ENCODE measurements at places on chromosomes 3 and 15.

DNA sequence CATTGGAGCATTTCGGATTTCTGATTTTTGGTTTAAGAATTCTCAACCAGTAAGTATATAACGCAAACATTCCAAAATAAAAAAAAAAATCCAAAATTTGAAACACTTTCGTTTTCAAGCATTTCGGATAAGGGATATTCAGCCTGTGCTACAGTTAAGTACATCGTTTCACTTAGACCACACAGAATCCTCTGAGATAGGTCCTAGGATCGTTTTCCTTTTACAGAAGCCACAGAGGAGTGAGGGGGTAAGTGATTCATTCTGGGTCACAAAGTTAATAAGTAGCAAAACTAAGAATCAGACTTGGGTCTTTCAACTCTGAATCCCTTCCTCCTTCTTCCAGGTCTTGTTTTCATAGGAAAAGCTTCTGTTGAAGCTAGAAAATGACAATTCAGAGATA, 249.3 kb downstream of the BBX start:
- no peak for DNase-seq

DNA sequence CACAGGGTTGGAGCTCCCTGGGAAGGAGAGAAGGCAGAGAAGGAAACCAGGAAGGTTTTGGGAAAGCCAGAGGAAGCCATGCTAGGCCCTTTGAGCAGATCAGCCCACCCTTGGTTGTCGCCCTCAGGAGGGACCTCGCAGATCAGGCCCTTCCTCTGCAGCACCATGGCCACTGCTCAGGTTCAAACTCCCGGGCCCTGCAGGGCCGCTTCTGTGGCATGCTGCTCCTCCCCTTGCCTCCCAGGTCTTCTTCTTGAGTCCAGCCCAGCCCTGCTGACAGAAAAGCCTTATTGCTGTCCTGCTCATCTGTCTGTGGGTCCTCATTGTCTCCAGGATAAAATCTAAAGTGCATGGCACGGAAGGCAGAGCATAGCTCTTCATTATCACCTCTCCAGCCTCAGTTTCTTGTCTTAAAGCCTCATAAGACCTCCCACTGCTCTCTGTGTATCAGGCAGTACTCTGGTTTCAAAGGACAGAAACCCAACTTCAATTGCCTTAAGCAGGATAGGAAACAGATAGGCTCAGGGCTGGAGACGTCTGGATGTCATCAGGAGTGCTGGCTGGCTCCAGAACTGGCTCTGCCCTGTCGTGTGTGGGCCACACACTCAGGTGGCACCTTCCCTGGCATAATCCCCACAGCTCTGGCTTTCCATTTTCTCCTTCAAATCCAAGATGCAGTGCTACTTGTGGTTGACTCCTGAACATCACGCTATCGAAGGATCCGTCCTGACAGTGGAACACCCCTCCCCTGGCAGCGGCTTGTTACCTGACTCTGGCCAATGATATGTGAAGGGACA, 118.5 kb downstream of the EEFSEC start:
- no peak for DNase-seq

DNA sequence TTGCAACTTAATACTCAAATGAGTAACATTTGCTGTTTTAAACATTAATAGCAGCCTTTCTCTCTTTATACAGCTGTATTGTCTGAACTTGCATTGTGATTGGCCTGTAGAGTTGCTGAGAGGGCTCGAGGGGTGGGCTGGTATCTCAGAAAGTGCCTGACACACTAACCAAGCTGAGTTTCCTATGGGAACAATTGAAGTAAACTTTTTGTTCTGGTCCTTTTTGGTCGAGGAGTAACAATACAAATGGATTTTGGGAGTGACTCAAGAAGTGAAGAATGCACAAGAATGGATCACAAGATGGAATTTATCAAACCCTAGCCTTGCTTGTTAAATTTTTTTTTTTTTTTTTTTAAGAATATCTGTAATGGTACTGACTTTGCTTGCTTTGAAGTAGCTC, 40.3 kb downstream of the CTNNB1 start:
- DNase-seq = no peak

DNA sequence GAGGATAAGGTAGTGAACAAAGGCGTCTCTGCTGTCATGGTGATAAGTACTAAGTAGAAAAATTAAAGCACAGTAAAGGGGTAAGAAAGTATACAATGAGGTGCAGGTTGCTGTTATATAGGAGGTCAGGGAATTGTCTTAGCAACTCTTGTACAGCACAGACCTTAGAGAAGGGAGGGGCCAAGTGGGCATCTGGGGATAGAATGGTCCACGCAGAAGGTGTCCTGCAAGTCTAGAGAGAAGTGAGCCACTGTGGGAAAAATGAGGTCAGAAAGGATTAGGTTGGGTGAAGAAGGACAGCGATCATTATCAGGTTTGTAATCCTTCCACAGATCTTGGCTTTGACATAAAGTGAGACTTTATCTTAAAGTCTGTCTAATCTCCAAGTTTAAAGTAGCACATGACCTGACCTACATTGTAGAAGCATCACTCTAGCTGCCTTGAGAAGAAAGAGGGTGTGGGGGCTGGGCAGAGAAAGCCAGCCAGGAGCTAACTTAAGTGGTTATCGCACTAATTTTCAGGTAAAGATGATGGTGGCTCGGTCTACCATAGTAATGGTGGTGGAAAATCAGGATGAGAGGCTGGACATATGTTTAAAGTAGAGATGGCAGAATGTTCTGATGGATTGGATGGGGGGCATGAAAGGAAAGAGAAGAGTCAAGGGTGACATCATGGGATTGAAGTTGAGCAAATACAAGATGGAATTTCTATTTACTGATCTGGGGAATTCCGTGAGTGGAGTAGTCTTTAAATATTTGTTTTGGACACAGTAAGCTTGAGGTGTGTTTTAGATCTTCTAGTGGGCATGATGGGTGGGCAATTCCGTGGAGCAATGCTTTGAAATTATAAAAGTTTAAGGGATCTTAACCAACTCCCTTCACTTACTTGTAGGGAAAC, 919.2 kb downstream of the ROBO1 start:
- DNase-seq = no peak

DNA sequence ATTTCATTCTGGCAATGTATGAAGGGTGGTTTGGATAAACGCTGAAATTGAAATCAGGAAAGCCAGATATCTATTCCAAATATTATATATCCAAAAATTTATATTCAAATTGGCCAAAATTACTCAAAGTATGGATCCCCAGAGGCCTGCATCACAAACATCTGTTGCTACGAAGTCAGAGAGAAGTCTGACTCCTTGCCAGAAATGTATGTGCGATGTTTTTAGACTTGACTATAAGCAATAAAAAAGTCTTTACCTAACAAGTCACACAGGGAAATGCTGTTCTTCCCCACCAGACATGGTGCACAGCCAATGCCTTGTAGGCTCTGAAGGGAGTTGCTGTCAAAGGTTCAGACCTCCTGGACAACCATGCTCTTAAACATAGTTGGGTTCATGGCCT, 533.1 kb downstream of the OTOL1 start:
- DNase-seq = no peak

DNA sequence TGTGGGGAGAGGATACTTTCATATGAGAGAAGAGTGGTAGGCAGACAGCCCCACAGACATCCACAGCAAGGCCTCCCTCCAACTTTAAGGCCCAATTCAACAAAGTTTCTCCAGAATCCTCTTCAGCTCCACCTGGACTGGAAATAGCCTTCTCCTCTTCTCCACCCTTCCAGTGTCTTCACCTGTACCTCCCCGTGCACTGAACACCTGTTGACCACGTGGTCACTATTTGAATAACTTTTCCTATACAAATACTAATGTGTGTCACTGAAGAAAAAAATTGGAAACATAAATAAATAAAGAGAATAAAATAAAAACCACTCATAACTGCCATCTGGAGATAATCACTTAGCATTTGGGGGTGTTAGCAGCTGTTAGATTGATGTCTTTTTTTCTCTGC, 52.9 kb downstream of the CCNL1 start:
- DNase-seq = no peak

GRCh38 chr3:14647976-14648955, 3.3 kb upstream of the CCDC174 start:
- no peak for DNase-seq

- DNase-seq = no peak
Measured at GRCh38 chr3:139917226-139917785, 17.7 kb upstream of the CLSTN2 start.

DNA sequence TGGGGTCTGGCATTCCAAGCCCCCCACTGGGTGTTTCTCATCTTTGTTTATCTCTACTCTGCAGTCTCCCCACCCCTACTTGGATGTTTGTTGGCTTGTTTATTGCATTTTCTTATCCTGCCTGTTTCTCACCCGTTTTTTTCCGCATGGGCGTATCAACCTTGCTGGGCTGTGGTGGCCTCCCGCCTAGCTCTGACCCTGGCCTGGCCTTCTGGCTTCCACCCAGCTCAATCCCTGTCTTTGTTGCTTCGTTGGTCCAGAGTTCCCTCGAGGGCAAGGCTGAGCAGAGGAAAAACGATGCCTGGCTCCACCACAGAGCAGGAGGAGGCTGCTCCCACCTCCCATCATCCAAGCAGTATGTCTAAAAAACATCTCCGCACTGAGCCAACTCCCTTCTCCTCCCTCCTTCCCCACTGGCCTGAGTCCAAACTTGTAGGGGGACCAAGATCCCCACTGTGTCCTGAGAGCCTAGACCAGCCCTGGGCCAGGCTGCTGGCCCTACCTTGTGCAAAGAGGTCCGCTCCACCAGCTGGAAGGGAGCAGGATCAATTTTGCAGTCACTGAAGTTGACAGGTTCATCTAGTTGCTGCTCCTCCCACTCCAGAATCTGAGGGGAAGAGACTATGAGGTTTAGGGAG, 9.8 kb downstream of the CLCN2 start:
- DNase-seq = no peak

- peak; percentile 80 for DNase-seq
Measured at GRCh38 chr15:50883903-50884302, 24.6 kb upstream of the AP4E1 start.

- peak; percentile 69 for DNase-seq
Measured at GRCh38 chr15:63244976-63245645, 32.3 kb upstream of the APH1B start.

- DNase-seq = no peak
Measured at GRCh38 chr3:125615256-125615655, 20.0 kb upstream of the OSBPL11 start.

- no peak for DNase-seq
Measured at GRCh38 chr3:139326707-139327106, 17.1 kb upstream of the MRPS22 start.

GRCh38 chr15:55170361-55170760, 26.4 kb downstream of the RSL24D1 start:
- no peak for DNase-seq

DNA sequence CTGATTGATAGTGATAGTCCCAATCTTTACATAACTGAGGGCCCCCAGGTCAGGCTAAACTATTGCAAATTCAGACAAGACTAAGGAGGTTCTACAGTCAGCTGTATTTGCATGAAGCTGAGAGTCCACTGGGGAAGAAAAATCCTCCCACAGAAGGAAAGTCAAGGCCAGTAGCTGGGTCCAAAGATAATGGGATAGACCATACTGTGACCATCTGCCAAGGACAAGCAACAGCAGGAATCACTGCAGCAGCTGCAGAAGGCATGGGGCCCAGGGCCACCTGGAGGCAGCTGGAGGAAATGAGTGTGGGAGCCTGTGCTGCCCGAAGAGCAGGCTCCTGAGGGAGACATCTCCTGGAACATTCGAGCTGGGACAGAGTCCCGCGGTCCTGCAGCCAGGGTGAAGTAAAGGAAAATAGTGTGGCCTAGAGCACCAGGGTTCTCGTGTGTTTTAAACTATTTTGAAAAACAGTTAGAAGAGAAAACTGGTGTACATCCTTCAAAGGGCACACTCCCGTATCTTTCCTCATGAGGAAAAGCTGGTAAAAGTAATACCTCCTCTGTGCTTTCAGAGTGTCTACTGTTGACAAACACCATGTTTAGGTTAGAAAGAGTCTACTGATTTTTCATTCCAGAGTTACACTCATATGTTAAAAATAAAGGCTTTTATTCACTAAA, 13.2 kb upstream of the TMEM212 start:
- DNase-seq = peak; percentile 87

DNA sequence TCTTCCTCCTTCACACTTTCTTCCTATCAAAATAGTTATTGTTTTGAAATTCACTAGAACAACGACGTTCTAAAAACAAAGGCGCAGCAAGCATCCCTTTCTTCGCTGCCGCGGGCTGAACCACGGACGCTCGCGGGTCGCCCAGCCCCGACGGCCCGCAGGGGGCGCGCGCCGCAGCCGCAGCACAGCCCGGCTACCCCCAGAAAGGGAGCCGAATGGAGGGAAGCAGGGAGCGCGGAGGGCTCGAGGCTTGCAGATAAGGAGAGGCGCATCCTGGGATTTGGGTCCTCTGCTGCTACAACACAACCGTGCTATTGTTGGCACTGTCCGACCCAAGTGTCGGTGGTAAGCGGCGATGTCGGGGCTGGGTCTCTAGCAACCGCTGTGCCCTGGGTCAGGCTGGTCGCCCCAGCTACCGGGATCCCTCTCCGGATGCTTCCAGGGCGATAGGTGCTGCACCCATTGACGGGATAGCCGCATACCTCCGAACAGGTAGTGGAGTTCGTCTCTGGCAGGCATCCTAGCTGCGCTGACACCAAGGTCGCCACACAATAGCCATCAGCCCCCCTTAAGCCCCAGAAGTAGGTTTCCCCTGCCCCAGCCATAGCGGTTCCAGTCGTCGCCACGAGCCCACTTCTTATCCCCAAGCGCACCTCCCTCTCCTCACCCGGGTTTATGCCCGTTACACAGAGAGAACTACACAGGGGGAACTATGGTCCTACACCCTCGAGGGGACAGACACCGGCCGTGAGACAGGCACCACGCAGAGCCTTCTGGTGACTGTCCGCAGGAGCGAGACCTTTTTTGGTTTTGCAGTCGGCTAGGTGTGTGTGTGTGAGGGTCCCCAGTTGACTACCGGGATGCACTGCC, 6.0 kb downstream of the ONECUT1 start:
- DNase-seq = no peak

GRCh38 chr15:35546511-35547381, 781 bp upstream of the DPH6 start:
- DNase-seq = no peak

GRCh38 chr3:63936925-63937324, 24.7 kb upstream of the SCAANT1 start:
- no peak for DNase-seq

- no peak for DNase-seq
Measured at GRCh38 chr15:57896114-57896513, 169.4 kb downstream of the ALDH1A2 start.

DNA sequence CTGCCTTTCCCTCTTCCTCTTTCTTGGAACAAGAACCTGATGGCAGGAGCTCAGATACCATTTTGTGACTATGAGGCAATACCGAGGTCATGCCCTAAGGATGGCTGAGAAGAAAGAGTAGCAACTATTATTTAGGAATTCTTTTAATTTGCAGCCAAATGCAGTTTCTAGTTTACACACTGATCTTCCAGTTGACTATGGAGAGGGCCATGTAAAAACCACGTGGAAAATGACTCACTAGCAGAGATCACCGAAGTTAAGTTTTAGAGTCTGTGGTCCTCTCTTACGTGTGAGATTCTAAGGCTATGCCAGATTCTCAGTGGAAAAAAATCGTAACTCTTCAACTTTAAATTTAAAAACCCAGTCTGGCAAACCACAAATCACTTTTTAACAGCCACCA, 7.8 kb downstream of the BNC1 start:
- DNase-seq = peak; percentile 14

- DNase-seq = no peak
Measured at GRCh38 chr15:90059208-90059985, 42.9 kb downstream of the IDH2 start.

GRCh38 chr15:49718234-49718633, 97.4 kb downstream of the DTWD1 start:
- peak; percentile 81 for DNase-seq

- no peak for DNase-seq
Measured at GRCh38 chr15:41935566-41936020, 36.8 kb downstream of the EHD4 start.

Data from iris pigment epithelial cell (primary cell).